GM20000 (cell line): ENCODE measurements at places on chromosomes 7 and 10.

DNA sequence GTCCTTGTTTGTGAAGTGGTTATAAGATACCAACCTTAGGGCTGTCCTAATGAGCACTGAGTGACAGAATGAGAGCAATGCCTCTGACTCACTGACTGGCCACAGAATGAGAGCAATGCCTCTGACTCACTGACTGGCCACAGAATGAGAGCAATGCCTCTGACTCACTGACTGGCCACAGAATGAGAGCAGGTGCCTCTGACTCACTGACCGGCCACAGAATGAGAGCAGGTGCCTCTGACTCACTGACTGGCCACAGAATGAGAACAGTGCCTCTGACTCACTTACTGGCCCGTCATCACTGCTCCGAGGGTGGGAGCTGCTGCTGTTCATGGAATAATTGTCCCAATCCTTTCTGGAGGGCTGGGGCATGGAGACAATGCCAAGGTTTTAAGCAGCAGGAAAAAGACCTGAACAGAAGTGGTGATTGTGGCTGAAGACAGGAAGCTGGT lies 265.2 kb upstream of the PPP2R2D start:
- no peak for DNase-seq

DNA sequence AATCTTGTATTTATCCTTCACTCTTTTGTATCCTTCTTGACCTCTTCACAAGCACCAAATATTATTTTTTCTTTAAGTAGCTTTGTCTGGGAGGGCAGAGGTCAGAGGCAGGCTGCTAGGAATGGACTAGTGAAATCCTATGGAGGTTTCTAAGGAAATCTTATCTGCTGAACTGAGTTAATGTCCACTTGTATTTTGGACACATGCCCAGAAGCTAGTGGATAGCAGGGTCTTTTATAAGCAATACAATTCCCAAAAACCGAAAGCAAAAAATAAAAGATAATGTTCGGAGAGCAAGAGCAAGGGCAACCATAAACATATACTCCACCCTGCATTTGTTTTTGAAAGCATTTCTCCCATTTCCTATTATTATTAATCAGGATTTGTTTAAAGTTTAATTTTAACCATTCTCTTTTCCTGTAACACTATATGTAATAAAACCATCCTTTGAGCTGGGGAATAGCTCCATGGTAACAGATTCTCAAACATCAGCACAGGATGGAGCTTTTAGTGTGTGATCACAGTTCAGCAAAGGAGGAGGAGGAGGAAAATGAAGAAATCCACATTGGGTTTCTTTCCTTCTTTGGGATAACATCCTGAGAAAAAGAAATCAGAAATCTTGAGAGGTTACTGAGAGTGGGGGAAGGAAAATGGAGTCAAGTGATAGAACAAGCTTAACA lies 328.2 kb upstream of the LRRN3 start:
- DNase-seq = no peak

DNA sequence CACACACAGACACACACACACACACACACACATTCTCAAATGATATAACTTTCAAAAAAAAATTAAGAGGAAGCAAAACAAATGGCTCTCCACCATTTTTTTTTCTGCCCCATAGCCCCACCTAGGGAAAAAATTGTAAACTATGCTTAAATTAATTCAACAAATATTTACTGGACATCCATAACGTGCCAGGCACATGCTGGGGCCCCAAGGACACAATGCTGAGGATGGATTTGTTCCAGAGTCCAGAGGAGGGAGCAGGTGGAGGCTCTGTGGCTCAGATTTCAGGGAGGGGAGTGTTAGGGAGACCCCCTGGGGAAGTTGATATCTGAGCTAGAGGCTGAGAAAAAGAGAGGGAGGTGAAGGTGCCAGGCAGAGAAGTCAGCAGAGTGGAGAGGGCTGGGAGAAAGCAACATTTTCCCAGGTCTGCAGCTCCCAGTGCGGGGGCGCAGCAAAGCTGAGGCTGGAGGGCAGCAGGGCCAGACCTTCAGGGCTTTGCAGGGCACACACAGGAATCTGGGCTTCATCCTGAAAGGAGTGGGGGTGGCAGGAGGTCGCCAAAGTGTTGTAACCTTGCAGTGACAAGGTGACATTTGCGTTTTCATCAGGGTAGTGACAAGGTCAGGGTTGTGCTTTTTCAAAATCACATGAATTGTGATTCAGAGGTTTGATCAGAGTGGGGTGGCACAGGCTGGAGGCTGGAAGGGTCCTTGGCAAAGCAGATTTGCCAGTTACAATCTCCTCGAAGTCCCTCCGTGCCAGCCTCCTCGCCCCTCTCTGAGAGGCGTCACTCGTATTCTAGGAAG lies 261.6 kb downstream of the WDR11 start:
- DNase-seq = no peak

GRCh38 chr7:159130199-159130775 lies 14.4 kb downstream of the VIPR2 start:
- no peak for DNase-seq

GRCh38 chr10:102602272-102603045 lies 41.8 kb upstream of the TRIM8 start:
- no peak for DNase-seq

GRCh38 chr7:111518264-111518663 lies 44.0 kb downstream of the IMMP2L start:
- DNase-seq = no peak

- no peak for DNase-seq
Measured at GRCh38 chr10:52755297-52756062, 17.1 kb downstream of the MBL2 start.

DNA sequence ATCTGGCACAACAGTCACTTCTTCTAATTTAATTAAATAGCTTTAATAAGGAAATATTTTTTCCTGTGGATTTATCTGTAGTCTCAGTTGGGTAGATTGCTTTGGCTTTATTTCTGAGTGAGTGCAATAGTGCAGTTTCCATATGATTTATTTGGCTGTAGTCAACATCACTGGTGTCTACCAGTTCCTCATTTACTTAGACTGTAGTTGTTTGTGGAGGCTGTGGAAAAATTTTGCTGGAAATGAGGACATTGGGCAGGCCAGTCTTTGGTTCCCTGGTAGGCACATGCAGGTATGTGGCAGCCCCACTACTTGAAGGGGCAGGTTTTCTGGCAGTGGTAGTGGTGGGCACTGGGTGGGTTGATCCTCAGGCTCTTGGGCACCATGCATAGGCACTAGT lies 15.5 kb downstream of the TAS2R40 start:
- DNase-seq = no peak

- DNase-seq = no peak
Measured at GRCh38 chr7:155791836-155792235, 20.4 kb downstream of the SHH start.

- no peak for DNase-seq
Measured at GRCh38 chr10:123655751-123656150, 10.4 kb upstream of the GPR26 start.

DNA sequence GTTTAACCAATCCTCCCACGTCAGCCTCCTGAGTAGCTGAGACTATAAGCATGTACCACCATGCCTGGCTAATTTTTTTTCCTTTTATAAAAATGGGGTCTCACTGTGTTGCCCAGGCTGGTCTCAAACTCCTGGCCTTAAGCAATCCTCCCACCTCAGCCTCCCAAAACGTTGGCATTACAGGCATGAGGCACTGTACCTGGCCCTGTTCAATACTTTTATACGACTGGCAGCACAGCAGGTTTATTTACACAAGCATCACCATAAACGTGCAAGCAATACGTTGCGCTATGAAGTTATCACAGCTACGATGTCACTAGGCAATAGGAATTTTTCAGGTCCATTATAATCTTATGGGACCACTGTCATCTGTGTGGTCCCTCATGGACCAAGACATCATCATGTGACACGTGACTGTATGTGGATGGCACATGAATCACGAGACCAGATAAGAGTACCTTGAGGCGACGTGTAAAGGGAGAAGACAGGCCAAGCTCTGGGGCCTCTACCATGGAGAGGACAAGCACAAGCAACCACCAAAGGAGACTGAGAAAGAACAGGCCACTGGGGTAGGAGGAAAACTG lies 34.5 kb upstream of the SLC18A3 start:
- no peak for DNase-seq

DNA sequence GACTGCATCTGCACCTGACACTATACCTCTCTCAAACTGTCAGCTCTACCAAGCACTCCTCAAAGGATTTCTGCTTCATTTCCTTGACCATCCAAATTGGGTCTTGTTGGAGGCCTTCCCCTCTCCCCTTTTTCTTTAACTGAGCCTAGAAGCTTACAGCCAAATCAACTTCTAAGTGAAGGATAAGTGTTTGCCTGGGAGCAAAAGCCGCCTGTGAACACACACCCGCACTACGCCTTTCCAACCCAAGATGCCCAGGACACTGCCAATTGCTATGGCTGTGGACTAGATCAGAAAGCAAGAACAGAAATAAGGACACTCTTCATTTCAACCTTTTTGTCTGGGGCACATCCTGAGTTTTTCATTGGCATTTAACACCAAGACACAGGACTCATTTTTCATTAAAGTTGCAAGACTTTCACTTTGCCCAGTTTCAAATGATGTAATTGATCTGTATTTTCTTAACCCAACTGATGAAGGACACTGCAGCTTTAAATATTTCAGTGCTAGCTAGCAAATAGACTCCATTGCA lies 52.8 kb downstream of the CPEB3 start:
- DNase-seq = no peak

DNA sequence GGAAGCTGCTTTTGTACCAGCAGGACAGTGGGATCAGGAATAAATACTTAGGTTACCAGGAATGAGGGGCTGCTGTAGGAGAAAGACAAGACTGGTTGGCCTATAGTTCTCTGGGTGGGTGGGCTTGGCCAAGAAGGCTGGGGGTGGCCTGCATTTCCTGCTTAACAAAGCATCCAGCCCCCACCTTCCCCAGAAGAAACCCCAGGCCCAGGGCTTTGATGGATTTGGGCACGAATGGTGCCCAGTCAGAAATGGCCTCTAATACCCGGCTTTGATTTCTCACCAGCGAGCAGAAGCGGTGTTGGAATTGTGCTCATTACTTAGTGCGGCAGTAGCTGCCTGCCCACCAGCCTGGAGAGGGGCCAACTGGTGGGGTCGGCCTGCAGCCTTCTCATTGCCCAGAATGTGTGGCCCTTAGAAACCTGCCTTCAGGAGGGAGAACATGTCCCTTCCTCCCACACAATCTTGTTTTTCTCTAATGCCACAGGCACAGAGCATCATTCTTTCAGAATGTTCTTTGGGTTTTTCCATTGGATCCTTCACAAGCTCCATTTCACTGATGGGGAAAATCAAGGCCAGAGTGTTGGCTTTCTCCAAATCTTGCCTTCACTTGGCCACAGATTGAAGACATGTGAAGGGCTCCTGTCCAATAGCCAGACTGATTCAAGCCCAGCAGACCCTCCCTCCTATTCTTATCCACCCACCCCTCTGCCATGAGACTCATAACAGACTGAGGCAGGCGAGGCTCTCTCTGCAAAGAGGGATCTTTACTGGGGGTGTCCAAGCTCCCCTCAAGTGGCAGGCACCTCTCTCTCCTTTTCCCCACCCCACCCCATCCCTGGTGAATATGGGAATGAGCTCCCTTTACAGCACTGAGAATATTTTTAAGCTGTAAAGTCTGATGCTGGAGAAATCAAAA lies 2.5 kb downstream of the UNC5B start:
- DNase-seq = peak; percentile 23

- peak; percentile 83 for DNase-seq
Measured at GRCh38 chr7:151315038-151315655, 26.5 kb upstream of the NUB1 start.

DNA sequence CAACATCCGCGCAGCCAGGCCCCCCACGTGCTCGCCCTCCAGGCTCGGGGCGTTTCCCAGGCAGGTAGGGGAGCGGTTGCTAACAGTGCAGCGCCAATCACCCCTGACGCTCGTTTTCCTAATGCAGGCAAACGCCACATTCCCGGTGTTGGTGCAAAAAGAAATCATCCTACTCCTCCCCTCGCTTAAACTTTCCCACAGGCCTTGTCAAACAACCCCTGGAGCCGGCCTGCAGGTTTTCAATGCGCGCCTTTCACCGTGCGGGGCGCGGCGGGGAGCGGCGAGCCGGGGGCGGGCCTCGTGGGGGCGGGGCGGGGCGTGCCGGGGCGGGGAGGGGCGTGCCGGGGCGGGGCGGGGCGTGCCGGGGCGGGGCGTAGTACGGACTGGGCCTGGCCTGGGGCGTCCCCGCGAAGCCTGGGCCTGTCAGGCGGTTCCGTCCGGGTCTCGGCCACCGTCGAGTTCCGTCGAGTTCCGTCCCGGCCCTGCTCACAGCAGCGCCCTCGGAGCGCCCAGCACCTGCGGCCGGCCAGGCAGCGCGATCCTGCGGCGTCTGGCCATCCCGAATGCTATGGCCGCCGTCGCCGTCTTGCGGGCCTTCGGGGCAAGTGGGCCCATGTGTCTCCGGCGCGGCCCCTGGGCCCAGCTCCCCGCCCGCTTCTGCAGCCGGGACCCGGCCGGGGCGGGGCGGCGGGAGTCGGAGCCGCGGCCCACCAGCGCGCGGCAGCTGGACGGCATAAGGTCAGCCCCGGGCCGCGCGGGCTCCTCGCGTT lies at the start of gene ECHDC3:
Gene ECHDC3, plus strand, starts transcription at position 374 of the 770 bp plus-strand sequence. Its CDS starts 195 bp downstream, at position 569.
- peak; percentile 97 for DNase-seq

DNA sequence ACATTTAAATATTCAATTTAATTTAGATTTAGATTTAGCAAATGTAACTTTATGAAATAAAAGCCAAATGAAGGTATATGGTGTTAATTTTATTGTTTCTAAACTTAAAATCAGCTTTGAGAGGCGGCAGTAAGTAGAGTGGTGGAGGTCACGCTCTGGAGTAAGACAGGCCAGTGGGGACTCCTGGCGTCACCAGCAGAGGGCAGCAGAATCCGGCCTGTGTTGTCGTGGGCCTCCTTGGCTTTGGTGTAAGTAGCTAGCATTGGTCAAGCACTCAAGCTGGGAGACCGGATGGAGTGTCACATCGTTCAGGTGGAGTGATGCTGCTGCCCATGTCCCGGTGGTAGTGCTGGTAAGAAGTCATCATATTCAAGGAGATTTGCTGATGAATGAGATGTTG lies 98.7 kb upstream of the DNAJB6 start:
- DNase-seq = no peak

GRCh38 chr10:90930070-90930837 lies 9.4 kb upstream of the ANKRD1 start:
- no peak for DNase-seq

DNA sequence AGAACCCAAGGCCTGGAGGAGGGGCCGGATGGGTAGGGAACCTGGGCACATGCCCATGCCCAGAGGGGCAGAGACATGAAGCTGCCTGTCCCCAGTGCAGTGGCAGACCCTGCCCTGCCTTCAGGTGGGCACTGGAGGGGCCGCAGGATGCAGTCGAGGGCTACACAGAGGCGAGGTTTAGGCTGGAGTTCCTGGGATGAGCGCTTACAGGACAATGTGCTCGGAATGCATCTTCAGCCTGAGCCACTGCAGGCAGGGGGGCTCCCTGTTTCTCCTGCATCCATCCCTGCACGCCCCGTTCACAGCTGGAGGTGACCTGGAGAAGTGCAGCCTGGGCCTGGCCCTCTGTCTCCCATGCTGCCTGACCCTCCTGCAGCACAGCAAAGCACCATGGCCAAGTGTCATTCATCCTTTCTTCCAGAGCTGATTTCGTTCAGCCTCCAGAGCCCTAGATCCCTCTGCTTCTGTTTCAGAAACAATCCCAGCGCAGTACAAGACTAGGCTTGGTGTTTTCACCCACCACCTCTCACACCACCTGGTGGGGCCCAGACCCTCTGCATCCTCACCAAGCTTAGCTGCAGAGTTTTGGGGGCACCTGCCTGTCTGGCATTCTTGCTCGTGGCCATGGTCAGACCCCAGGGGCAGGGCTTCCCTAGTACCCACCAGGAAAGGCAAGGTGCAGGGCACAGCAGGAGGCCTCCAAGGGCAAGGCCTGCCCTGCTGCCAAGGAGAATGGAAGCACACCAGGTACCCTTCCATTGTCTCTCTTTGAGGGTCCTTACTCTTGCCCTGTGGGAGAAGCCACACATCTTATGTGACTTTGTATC lies 311.9 kb downstream of the TCERG1L start:
- no peak for DNase-seq

GRCh38 chr10:52768001-52768532 lies 4.5 kb downstream of the MBL2 start:
- DNase-seq = no peak
